A549 treated with GW870086 at 1 μM for 4 hours (cell line): ENCODE measurements at places on chromosomes 4 and X. TPM values are rescaled to one million over a fixed set of nuclear protein-coding genes. Genes with fewer than 3 reads are reported as not detected.

The FAM9C gene
- total RNA-seq: 0.13 TPM in 1 of 5 replicates, not detected in the others

The SOX3 gene
- 0.07 TPM in 1 of 5 replicates, not detected in the others for total RNA-seq

The RNF175 gene
- total RNA-seq: not detected in 5 replicates

The GLRA3 gene
- not detected in 5 replicates for total RNA-seq

The ADH1C gene
- total RNA-seq: not detected in 5 replicates

The ARMCX4 gene
- total RNA-seq: 0.35 to 0.57 TPM (median 0.50 TPM) in 5 replicates

The PCDH18 gene
- not detected in 5 replicates for total RNA-seq

The CFI gene
- total RNA-seq: 0.43 to 0.82 TPM (median 0.56 TPM) in 5 replicates

The UGT2B15 gene
- 0.06 to 0.17 TPM (median 0.09 TPM) in 3 of 5 replicates, not detected in the others for total RNA-seq

The PDLIM5 gene
- total RNA-seq: 31.2 to 41.4 TPM (median 38.5 TPM) in 5 replicates

The HSFX4 gene
- 0.10 TPM in 1 of 5 replicates, not detected in the others for total RNA-seq

The FGFRL1 gene
- 15.5 to 22.5 TPM (median 18.9 TPM) in 5 replicates for total RNA-seq

The MAP7D2 gene
- total RNA-seq: 5.4 to 6.5 TPM (median 5.9 TPM) in 5 replicates

The DIPK2B gene
- not detected in 5 replicates for total RNA-seq
